Right renal pelvis (tissue), 4 donors: ENCODE measurements at places on chromosomes 16 and 17.

- DNase-seq, result no peak
Measured at GRCh38 chr17:63647065-63647725, 25.0 kb downstream of the MAP3K3 start.

DNA sequence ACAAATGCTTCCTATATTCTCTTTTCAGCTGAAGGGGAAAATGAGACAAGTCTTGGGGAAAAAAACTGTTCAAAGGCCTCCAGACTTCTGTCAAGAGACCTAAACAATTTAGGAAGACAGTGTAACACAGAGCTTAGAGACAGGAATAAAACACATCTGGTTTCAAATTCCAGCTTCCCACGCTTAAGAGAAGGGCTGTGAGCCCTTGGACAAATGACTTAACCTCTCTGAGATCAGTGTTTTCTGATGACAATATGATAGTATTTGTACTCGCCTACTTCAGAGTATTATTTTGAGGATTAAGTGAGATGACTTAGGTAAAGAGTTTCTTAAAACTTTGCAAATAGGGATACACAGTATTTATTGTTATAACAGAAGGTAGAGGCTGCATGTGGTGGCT, 29.5 kb downstream of the SMURF2 start:
- no peak for DNase-seq

- no peak for DNase-seq
Measured at GRCh38 chr16:82819286-82819685, 192.5 kb downstream of the CDH13 start.

DNA sequence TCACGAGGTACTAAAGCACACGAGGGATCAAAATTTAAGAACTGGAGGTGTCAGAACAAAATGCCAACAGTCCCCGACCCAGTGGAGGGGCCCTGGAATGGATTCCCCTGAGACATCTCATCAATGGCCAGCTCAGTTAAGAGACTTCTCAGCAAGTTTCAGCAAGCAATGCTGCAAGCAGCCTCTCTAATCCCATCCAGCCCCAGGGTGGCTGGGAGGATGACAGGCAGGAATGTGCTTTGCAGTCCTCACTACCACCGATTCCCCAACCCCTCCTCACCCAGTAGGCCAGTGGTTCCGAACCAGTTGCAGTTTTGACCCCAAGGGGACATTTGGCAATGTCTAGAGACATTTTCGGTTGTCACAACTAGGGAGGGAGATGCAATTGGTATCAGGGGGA, 8.7 kb downstream of the GPRC5B start:
- DNase-seq, result no peak

DNA sequence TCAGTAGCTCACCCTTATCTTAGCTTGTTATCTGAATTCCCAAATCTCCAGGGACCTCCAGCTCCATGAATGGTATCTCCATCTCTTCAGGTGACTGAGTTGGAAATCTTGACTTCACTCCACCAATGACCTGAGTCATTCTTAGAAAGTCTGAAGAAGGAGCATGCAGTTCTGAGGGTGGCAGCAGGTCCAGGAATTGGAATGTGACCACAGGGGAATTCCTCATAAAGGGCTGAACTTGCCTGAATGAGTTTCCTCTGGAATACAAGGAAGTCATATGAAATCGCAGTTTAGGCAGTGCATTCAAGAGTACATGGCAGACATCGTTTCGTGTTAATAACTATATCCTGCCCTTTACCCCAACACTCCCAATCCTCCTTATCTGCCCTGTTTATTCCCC, 12.5 kb upstream of the PYY start:
- DNase-seq, result no peak

DNA sequence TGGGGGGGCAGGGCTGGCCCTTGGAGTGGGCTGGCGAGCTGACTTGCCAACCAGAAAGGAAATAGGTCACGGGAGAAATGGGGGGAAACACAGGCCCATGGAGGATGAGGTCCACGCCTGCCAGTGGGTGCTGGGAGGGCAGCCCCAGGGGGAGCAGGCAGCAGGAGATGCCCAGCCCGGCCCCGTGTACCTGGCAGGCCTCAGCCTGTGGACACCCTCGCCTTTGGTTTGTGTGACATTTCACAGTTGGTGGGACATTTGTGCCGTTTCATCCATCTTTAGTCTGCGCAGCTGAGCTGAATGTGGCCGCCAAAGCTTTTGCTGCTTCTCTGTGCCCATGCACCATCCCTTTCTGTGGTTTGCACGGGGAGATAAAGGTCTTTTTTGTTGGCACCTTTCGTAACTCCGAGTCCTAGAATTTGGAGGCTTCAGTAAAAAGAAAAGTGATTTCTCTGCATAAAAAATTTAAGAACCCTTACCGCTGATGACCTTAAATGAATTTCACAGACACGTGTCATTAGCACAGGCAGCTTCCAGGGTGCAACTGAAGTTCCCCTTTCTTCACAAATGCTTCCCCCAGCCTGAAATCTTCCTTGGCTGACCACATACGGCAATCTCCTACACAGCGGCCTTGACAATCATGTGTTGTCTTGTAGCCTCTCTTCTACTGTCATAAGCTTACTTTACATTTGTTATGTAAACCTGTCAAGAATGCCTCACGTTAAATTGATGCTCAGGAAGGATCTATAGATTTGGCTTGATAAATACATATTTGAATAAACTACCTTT, 193.6 kb downstream of the RPTOR start:
- DNase-seq, result no peak
